BE2C (cell line): ENCODE measurements at places on chromosomes 16 and 17.

GRCh38 chr16:69469807-69470561 is 45.6 kb downstream of the CYB5B start:
- no peak for DNase-seq

GRCh38 chr17:58330997-58331814 is 2.6 kb upstream of the TSPOAP1 start:
- DNase-seq = no peak

DNA sequence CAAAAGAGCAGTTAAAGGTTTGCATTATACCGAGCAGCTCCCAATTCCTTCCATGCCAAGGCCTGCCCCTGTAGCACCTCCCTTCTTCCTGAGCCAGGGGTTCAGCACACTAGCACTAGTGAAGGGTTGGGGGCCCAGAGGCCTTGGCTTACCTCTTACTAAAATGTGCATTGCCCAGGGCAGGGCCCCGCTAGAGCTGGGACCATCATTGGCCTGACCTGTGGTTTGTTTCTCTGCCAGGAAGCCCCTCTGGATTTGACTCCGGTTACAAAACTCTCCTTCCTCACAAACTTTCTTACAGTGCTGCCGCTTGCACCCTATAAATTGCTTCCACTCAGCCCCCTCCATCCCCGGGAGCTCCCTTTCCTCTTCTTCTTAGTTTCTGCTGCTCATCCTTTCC is 33.8 kb downstream of the MPRIP start:
- DNase-seq = no peak

DNA sequence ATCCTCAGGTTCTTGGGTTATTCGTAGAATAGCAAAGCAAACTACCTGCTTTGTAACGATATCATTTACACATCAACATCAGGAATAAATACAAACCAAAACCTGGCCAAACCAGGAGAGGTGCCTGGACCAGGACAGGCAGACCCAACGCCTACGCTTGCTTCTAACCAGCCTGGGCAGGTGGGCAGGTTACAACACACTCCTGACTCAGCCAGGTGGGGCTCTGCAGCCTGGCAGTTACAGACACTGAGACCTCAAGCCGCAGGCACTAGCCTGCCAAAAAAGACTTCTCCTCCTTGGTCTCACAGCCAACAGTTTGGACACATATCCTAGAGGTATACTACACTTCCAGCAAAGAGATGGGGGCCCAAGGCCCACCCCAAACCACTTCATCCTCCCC is 14.0 kb downstream of the ANKRD11 start:
- no peak for DNase-seq

GRCh38 chr17:37389160-37389559 is 13.4 kb downstream of the C17orf78 start:
- DNase-seq = no peak

DNA sequence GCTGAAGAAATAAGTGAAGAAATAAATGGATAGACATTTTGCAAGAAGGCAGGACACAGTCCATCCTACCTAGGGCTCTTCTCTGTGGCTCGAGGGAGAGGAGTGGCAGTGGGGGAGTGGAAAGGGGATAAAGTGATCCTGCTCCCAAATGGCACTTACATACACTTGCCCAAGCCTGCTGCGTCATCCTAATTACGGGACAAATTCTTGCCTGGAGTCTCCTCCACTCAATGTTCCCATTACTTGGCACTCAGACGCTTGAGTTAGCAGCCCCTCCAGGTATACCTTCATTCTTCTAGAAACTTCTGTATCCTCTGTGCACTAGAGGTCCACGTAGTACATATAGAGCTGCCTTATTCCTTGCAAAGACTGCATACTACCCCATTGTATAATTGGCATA is 15.7 kb upstream of the MAP3K14 start:
- no peak for DNase-seq

DNA sequence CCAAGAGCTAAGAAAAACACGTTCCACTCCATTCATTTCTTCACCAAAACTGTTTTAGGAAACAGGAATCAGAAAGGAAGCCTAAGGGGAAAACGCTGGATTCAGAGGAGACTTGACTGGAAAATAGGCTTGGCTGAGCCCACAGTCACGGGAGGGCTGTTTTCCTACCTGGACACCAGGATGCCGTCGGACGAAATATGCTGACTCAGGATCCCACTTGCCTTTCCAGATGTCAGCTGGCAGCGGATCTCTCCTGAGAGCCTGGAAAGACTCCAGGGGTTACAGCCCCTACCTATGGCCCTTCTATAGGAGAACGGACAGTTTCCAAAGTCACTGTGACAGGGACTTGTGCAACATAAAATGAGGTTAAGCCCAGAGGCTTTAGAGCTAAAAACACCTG is 245.1 kb downstream of the C16orf95 start:
- no peak for DNase-seq

GRCh38 chr17:48539177-48539576 is 5.7 kb downstream of the HOXB2 start:
- DNase-seq = no peak

GRCh38 chr17:38753071-38753506 is 548 bp downstream of the PSMB3 start:
- DNase-seq = no peak

GRCh38 chr17:74713171-74713755 is 540 bp upstream of the CD300LF start:
- no peak for DNase-seq

- DNase-seq = no peak
Measured at GRCh38 chr17:62673614-62674362, 46.3 kb downstream of the MRC2 start.
